Endodermal cell (in vitro differentiated cells): ENCODE measurements at places on chromosomes 11 and 22. TPM values are rescaled to one million over a fixed set of nuclear protein-coding genes. Genes with fewer than 3 reads are reported as not detected.

NCAM1 gene
- 2.7 and 2.9 TPM in 2 replicates for total RNA-seq

NLRP14 gene
- 0.18 and 0.33 TPM in 2 replicates for total RNA-seq

CCDC88B gene
- 14.6 to 33.0 TPM (median 15.2 TPM) in 3 replicates for total RNA-seq

TRMU gene
- 72.6 and 79.7 TPM in 2 replicates for total RNA-seq

LIPT2 gene
- total RNA-seq, result 5.1 to 6.7 TPM (median 5.5 TPM) in 3 replicates

SPON1 gene
- total RNA-seq, result 1.6 and 2.1 TPM in 2 replicates

PRR33 gene
- not detected in 2 replicates for total RNA-seq

EMSY gene
- total RNA-seq, result 22.9 and 27.4 TPM in 2 replicates

GRCh38 chr11:46755962-46756361 lies 36.9 kb downstream of the F2 start:
- no peak for DNase-seq

GRCh38 chr11:111570796-111571195 lies 30.3 kb downstream of the LAYN start:
- DNase-seq, result no peak

DNA sequence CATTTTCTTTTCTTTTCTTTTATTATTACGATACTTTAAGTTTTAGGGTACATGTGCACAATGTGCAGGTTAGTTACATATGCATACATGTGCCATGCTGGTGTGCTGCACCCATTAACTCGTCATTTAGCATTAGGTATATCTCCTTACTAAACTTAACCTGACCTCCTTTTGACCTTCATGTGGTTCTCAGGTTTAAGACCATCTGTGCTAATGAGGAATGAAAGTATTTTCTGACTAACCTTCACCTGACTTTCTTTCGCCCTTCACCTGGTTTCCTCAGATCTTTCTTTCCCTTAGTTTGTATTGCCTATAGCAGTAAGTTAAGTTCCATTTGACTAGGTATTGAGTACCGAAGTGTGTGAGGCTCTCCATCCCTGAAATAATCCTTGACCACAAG lies 6.5 kb downstream of the EXPH5 start:
- DNase-seq, result no peak

DNA sequence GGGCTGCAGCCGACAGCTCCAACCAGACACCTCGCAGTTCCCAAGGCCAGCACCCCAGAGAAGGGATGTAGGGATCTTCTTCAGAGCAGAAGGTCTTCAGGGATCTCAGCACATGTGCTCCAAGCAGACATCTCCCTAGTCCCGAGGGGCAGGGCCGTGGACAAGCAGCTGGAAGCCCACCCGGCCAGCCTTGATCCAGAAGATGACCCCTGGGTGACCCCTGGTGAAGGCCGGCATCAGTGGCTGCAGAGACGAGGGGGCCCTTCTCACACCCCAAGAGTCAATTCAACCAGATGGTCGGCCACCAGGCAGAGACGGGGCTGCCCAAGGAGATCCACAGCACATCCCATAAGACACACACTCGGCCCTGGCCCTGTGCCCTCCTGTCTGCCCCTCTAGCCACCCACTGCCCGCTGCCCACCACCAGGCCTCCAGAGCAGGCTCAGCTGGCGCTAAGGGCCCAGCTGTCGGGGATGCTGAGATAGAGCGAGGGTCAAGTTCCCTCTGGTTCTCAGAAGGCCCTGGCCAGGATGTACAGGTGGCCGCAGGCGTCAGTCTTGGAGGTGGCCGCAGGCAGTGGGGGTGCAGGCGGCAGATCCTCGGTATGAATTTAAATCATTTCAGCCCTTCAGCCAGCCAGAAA lies 168.3 kb downstream of the BRD1 start:
- DNase-seq, result peak; percentile 31

- no peak for DNase-seq
Observed at GRCh38 chr11:103714246-103714645, 322.2 kb upstream of the DDI1 start.

DNA sequence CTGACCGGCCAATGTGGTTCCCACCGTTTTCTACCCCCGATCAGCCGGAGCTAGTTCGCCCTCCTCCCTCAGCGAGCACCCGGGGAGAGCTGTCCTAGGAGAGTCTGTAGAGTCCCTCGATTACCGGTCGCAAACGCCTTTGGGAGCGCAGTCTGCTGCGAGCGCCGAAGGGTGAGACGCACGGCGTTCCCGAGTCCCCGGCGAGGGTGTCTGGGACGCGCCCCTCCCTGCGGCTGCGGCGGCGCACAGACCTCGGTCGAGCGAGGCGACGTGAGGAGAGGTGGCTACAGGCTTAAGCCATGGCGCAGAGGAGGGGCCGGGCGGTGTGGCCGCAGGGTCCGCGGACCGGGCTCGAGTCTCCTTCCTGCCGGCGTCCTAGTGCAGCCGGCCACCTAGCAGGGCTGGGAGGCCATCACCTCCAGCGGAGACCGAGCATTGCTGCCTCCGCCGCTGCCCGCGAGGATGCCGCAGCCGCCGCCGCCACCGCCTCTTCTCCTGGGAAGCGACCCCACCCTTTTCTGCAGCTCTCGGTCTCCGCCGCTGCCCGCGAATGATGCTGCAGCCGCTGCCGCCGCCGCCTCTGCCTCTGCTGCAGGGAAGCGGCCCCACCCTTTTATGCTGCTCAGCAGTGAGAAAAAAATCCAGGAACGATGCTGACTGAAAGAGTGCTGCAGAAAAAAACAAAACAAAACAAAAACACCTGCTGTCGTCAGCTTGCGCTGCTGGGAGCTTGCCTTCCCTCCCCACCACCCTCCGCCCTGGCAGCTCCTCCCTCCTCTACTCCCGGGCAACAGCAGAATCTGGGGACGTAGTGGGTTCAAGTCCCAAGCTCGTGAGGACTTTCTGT lies at the start of gene MAP6:
MAP6 (minus strand) TSS at position 588 of the 847 bp plus-strand sequence. CDS start 669 bp downstream, outside the sequence.
- DNase-seq, result peak; percentile 82

DNA sequence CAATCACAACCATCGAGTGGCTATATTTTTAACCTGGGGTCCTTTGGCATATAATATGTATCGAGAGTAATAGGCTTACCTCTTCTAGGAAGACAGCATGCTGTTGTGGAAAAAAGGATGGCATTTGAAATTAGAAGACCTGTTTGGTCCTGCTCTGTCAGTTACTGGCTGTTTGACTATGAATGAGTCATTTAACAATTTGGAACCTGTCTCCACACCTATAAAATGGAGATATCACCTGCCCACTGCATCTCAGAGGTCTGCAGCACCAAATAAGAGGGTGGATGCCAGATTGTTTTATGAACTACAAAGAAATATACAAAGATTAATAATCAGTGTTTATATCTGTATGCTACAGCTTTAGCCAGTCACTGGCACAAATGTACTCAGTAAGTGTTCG lies 60.8 kb downstream of the SLC25A17 start:
- DNase-seq, result no peak

DNA sequence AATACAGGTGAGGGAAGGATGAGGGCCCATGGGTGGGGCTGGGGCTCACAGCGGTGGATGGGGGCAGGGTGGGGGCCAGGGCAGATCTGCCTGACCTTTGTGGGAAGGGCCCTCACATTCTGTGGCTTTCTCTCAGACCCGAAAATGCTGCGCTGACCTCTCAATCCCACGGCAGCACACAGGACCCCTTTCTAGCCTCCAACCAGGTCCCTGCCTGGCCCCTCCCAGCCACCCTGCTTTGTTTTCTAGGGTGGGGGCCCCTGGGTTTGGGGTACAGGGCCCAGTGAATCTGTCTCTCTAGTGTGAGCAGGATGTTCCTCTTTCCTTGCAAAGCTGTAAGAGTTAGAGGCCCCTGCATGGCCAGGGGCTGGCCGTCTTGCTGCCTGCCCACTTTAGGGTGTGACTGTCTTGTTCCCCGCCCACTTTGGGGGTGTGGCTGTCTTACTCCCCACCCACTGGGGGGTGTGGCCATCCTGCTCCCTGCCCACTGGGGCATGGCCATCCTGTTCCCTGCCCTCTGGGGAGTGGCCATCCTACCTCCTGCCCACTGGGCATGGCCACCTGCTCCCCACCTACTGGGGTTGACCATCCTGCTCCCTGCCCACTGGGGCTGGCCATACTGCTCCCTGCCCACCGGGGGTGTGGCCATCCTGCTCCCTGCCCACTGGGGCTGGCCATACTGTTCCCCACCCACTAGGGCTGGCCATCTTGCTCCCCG lies 11.5 kb downstream of the PARVG start:
- peak; percentile 93 for DNase-seq

DNA sequence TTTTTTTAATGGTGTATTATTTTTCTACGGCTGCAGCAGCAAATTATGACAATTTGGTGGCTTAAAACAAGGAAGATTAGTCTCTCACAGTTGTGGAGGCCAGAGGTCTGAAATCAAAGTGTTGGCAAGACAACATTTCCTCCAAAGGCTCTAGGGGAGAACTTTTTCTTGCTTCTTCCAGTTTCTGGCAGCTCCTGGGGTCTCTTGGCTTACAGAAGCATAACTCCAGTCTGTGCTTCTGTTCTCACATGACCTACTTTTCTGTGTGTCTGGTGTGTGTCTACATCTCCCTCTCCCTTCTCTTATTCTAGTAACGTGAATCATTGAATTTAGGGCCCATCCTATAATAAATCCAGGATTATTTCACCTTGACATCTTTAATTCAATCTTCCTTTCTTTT lies 551.9 kb upstream of the LUZP2 start:
- no peak for DNase-seq

GRCh38 chr11:60734279-60734678 lies 9.8 kb downstream of the MS4A18 start:
- no peak for DNase-seq

DNA sequence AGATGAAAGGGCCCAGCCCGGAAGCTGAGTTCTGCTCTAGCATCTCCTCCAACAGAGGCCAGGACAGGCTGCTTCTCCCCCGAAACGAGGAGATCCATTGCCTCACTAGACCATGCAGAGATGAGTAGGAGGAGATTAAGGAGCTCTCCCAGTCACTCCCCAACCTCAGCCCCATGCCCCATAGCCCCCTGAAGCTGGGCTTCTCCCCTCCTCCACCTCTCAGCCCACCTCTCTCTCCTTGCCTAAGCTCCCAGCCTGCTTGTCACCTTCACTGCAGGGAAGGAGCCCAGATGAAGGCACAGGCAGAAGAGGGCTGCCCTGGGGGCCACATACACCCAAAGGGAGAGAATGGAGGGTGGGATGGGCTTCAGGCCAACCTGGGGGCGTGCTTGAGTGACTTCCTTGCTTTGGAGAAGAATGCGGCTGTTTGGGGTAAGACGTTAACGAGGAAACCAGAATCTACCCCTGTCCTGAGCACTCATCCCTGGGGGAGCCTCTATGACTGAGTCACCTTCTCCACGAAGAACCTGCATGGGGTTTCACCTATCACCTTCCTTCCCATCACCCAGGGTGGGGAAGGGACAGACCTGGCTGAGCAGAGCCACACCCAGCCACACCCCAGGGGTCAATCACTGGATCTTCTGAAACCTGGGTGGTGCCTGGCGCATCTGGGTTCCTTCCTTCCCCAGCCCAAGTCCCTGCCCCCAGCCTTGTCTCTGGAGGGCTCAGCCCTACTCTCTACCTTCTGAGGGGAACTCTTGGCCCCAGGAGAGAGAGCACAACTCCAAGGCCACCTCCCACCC lies 11.6 kb upstream of the GNAZ start:
- DNase-seq, result peak; percentile 28

- no peak for DNase-seq
Observed at GRCh38 chr11:30281476-30282288, 41.2 kb upstream of the ARL14EP start.

DNA sequence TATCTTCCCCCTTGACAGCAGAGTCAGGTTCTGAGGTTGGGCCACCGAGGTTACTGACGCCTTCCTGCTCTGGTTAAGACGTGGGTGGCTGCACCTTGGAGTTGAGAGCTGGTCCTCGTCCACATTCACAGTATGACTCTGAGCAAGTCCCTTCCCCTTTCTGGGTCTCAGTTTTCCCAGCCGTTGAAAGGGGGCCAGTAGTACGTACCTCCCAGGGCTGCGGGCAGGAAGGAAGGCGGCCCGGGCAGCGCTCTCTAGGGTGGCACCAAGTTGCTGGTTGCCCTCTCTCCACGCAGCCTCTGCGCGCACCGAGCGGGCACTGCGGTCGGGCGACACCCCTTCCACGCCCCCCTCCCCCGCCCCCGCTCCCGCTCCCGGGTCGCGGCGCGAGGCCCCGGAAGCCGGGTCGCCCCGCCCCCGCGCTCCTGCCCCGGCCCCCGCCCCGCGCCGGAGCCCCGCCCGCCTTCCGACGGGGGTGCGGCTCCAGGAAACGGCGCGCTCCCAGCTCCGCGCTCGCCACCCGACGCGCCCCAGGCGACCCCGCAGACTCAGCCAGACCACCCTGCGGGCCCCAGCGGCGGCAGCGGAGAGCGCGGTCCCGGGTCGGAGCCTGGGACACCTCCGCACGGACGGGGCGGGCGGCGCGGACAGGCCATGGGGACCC lies at the start of gene EHBP1L1:
EHBP1L1 (plus strand) TSS at position 486 of the 664 bp plus-strand sequence. CDS start 250 bp downstream, outside the sequence.
- peak; percentile 73 for DNase-seq

GRCh38 chr22:23001463-23001862 lies 68.9 kb upstream of the GNAZ start:
- no peak for DNase-seq

- no peak for DNase-seq
Observed at GRCh38 chr11:10432493-10432892, 22.6 kb upstream of the AMPD3 start.

- DNase-seq, result no peak
Observed at GRCh38 chr22:26514419-26515161, 2.3 kb upstream of the TFIP11 start.

- peak; percentile 95 for DNase-seq
Observed at GRCh38 chr22:38870312-38870741, 1.7 kb downstream of the CBX6 start.

DNA sequence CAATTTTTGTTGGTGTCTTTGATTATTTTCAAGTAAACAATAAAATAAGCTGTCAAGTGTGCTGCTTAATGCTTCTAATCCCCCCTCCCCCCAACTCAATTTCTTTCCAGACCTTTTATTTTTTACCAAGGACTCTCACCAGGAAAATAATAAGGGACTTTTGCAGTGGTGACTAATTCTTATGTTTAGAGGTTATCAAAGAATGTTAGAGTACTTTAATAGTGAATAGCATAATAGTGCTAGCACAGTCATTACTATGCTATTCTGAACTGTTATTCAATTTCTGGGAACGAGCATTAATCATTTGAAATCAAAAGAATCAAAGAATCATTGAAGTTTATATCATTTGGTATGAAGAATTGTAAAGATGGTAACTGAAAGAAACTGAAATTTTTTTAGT lies 251.4 kb downstream of the DDX10 start:
- no peak for DNase-seq

- no peak for DNase-seq
Observed at GRCh38 chr11:133506551-133507094, 25.7 kb downstream of the OPCML start.

DNA sequence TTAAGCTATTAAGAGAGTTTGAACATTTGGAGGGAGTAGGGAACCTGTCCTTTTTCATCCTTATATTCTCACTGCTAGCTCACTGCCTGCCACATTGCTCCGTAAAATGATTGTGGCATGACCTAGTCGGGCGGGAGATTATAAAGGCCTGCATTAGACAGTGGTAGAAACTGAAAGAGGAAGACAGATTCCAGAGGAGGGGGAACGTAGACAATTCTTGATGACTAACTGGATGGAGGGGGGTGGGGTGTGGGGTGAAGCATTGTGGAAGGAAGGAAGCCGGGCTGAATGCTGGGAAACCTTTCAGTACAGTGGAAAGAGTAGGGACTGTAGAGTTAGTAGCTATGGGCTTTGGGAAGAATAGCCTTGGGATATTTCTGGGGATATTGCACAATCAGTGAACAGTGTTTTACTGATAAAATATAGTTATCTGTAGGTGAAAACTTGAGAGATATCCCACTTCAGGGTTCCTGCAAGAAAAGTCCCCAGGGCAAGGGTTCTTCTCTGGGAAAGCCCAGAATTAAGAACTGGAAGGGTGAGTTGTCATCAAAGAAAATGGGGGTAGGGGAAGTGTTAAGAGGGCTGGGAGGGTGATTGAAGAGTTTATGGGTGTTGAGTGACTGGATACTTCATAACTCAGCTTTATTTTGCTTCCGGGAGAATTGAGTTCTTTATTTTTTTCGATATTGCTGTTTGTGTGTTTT lies 2.1 kb downstream of the MED15 start:
- no peak for DNase-seq

- no peak for DNase-seq
Observed at GRCh38 chr11:28346721-28347120, 238.5 kb downstream of the METTL15 start.
